Activated T-helper 1 cell treated with anti-CD3 and anti-CD28 coated beads, Interleukin-2, amount 50 U/mL, for 16 hours (primary cell): ENCODE measurements at places on chromosomes 7 and 10.

DNA sequence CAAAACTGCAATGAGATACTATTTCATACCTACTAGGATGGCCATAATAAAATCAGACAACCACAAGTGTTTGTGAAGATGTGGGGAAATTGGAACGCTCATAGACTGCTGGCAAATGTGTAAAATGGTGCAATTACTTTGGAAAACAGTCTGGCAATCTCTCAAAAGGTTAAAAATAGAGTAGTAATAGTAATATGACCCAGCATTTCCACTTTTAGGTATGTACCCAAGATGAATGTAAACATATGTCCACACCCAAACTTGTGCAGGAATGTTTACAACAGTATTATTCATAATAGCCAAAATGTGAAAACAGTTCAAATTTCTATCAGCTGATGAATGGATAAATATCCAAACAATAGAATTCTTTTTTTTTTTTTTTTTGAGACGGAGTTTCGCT lies 731.6 kb upstream of the ANKRD30A start:
- no peak for DNase-seq

- DNase-seq = no peak
Observed at GRCh38 chr7:7675686-7676085, 35.1 kb downstream of the UMAD1 start.

DNA sequence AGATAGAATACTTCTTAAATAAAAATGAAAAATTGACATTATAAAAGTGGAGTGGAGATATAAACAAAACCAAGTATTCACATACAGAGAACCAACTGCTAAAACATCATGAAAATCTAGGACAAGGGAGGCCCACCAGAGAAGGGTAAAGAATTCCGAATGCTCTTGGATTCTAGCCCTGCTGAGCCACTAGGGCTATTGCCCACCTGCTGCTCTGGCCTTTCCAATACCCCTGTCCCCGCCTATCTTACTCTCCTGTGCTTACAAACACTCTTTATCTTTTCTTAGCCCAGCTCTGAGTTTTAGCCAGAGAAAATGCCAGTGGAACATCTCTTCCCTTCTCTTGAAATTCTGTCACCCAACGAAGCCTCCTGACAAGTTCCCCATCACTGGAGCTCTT lies 100.3 kb downstream of the MACC1 start:
- no peak for DNase-seq

DNA sequence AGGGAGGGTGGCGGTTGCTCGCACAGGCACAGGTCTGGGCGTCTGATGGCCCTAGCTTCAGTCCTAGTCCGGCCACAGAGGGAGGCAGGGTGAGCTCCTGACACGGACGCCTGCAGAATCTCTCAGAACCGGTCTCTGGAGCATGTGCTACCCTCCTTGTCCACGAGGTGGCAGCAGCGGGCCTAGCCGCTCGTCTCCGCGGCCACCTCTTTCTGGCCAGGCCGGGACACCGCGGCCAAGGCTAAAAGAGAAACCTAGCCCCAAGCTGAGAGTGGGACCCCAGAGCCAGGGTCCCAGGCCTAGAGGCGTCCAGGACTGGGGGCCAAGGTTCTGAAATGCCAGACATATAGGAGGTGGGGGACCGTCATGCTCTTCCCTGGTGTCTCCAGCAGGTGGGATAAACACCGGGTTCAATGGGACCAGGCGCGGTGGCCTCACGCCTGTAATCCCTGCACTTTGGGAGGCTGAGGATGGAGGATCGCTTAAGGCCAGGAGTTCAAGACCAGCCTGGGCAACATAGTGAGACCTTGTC lies 3.2 kb upstream of the LAT2 start:
- peak; percentile 76 for DNase-seq

GRCh38 chr10:21495002-21495751 lies 30.3 kb downstream of the SKIDA1 start:
- no peak for DNase-seq

DNA sequence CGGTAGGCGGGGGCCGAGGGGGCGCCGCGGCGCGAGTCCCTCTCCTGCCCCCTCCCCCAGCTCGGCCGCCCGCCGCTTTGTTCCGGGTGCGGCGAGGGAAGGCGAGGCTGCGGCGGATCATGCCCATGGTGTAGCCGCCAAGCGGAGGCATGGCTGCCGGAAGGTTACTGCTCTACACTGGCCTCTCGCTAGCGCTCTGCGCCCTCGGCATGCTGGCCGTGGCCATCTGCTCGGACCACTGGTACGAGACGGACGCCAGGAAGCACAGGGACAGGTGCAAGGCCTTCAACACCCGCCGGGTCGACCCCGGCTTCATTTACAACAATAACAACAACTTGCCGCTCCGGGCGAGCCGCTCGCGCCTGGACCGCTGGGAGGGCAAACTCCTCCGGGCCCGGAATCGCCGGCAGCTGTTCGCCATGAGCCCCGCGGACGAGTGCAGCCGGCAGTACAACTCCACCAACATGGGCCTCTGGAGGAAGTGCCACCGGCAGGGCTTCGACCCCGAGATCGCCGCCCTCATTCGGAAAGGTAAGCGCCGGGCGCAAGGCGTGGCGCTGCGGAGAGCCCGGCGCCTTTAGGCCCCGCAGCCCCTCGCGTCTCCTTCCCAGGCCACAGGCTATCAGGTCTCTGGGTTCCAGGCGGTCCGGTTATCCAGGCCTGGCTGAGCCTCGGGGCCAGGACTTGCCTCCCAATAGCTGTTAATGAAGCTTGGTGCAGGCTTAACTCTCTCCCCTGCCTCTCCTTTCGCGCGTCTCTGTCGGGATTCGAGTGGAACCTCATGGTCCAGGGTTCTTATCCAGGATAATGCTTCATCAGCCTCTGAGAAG lies 513 bp downstream of the TMEM178B start:
- DNase-seq = no peak

GRCh38 chr10:129170812-129171211 lies 296.2 kb upstream of the MGMT start:
- DNase-seq = no peak

DNA sequence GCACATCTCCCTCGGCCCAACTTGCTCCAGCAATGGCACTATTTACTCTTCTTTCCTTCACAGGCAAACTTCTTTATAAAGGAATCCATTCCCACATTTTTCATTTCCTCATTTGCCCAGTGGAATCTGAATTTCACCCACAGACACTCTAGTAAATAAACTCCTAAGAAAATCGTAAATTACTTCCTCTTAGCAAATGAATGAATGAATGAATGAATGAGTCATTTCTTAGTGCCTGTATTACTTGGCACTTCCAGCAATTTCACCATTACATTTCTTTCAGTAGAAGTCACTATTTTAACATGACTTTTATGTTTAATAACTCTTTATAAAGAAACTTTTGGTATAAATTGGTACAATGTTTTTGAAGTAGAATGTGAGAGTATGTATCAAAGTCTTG lies 55.7 kb downstream of the DDC start:
- no peak for DNase-seq

DNA sequence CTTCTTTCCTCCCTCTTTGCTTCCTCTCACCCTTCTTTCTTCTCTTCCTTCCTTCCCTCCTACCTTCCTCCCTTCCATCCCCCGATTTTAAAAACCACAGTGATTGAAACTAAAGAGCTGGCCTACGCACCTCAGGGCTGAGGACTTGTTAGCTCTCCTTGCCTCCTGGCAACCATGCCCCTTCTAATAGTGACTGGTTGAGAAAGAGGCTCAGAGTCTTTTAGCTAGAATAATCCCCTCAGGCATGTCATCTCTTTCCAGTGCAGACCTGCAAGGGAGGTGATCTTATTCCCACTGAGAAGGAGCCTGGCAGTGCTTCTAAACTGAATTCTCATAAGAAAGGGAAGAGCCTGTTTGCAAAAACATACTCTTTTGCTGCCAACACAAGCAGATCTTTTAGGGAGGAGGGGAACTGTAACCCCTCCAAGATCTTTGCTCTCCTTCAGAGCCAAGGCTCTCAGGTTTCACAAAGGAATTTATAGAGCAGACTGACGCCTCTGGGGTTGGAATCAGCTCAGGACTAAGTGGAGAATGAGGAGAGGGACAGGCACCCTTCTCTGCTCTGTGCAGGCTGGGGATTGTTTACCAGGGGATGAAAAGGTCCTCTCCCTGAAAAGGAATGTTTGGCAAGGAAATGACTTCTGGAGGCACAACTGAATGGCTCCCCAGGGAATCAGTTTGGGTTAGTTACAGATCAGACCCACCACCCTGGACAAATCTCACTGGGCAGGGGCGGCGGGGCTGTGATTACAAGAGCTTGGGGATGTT lies 9.4 kb upstream of the ANKRD1 start:
- no peak for DNase-seq

- no peak for DNase-seq
Observed at GRCh38 chr10:122637376-122637775, 62.3 kb downstream of the C10orf120 start.

DNA sequence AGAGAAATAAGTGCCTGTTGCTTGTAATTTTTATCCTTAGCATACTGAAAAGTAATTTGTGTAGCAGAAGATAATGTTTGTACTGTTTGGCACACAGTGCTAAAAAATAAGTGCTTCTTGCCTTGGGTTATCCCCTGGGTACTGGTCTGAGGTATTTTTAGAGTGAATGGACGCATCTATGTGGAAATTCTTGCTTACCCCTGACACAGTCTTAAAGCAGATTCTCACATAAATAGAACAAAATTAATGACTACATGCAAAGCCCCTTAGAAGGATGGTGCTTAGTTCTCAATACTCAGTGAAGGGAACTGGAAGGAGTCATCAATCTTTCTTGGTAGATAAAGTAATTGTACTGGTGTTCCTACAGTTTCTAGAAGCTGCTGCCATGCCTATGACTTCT lies 548.6 kb downstream of the ARL4A start:
- no peak for DNase-seq

DNA sequence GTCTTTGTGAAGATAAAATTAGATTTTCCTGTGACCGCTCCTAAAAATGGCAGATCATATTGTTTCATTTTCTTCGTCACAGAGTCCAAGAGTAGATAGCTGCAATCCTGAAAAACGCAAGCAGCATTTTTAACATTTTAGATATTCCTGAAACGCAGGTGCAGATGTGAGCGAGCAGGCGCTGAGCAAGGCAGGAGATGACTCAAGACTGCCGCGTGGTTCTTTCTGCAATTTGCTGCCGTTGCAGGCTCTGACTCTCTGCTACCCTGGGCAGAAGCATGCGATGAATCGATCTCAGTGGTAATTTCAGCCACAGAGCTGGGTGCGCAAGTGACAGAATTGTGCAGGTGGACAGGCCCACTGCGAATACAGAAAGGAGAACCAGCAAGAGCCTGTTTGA lies 331.9 kb downstream of the ACTR3B start:
- no peak for DNase-seq

DNA sequence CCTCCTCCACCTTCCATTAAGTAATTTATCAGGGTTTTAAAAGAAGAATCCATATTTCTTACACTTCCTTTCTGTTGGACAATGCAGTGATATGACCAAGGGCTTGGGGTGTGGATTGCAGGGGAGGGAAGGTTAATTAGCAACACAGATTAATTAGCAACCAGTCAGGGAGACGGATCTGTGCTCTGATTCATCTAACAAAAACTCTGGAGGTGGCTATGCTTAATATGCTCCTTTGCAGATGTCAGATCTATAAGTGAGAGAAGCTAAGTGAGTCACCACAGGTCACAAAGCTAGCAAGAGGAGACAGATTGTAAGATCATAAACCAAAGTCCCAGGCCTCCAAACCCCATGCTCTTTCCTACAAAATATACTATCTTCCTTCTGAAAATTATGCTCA lies 178.8 kb upstream of the ITGB1 start:
- DNase-seq = no peak

GRCh38 chr10:26890956-26891355 lies 30.2 kb upstream of the ABI1 start:
- no peak for DNase-seq

DNA sequence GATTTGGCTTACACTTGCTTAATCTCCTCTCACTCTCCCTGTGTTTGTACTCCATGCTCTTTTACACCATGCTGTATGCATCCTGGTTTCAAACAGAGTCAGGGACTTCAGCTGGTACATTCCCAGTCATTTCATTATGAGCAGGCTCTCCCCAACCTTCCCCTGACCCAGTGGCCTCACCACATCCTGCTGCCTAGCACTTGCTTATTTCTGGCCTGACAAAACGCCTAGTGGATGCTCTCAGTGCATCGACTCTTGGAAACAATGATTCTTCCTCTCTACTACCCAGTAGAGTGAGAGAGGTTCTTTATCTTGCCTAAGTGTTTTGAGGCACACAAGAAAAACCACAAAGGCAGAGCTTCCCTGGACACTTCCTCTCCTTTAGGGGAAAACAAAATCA lies 63.4 kb downstream of the CAV1 start:
- no peak for DNase-seq

GRCh38 chr10:101403161-101403560 lies 49.2 kb downstream of the BTRC start:
- no peak for DNase-seq

DNA sequence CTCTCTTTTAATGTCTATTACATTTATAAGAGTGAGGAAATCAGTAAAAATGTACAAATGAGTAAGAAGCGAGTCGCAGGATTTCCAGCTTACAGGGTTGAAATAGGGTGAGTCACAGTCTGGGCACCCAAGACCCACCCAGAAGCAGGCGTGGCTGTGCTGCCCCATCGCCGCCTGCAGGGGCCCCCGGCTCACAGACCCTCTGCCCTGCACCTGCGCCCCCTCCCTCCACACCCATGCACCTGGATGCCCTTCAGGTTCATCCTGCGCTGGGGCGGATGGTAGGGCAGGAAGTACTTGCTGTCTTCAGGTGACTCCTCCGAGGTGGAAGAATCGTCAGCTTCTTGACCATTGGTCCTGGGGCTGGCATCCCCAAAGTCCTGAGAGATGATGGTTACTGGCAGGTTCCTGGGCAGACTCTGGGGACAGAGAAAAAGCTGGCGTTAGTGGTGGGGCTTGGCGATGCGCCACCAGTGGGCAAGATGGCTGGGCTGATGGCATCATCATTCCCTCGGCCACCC lies 90.2 kb upstream of the GNA12 start:
- no peak for DNase-seq

DNA sequence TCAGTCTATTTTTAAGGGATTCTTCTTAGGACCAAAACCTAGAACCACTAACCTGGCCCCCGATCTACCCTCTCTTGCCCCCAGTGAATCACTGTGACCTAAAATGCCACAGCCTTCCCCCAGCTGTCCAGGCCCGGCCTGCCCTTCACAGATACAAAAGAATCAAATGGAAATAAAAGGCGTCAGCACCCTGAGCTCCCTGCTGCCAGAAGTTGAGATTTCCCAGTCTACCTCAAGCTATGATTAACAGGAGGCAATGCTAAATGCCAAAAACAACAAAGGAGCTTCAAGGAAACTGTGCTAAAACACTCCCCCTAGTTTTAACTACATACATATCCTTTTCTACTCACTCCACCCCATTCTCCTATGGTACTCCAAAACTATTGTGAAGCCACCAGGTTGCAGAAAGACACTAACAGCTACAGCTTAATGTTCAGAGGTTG lies 67.8 kb downstream of the GSAP start:
- no peak for DNase-seq

GRCh38 chr10:129522041-129522585 lies 55.1 kb downstream of the MGMT start:
- DNase-seq = no peak

- no peak for DNase-seq
Observed at GRCh38 chr10:43410345-43410744, 1.4 kb upstream of the HNRNPF start.

DNA sequence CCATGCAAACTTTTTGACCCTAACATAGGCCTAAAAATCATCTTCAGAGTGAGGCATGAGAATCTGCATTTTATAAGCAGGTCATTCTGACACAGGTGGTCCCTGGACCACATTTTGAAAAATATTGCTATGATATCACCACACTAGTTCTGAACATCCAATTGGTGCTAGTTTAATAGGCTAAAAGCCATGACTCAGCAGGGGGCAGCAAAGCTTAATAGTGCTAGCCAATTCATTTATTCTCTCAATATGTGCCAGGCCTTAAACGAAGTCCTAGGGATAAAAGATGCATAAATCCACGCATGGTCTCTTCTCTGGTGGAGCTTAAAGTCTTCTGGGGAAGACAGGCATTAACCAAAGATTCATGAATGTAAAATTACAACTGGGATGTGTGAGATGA lies 10.2 kb upstream of the SLC25A28 start:
- DNase-seq = no peak
